Fibroblast of the aortic adventitia (primary cell): ENCODE measurements at places on chromosomes 13 and 19.

GRCh38 chr13:66461021-66461420 lies 769.1 kb downstream of the PCDH9 start:
- DNase-seq: peak; percentile 66

GRCh38 chr13:75864718-75865117 lies 228.6 kb downstream of the LMO7 start:
- DNase-seq: peak; percentile 56

GRCh38 chr13:53276265-53276664 lies 247.7 kb downstream of the OLFM4 start:
- DNase-seq: no peak

- DNase-seq: no peak
Observed at GRCh38 chr13:102091231-102091630, 310.6 kb downstream of the FGF14 start.

GRCh38 chr19:13742756-13743155 lies 21.6 kb upstream of the MRI1 start:
- DNase-seq: no peak

- no peak for DNase-seq
Observed at GRCh38 chr13:48862572-48862971, 113.1 kb upstream of the FNDC3A start.

- DNase-seq: no peak
Observed at GRCh38 chr13:71576571-71576970, 290.4 kb downstream of the DACH1 start.

DNA sequence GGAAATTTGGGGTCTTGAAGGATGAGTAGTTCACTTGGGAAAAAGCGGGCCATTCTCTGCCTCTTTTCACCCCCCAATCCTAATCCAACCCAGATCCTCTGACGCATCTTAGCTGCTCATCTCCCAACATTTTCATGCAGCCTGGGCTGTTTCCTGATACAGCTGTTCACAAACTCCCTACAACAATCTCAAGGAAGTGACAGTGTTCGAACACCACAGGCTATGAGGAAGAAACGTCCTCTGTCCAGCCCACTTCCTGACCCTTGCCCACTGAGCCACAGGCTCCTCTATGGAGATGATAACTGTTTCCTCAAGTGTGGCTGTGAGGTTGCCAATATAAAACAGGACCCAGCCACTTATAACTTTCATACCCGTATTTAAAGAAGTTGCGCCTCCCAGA lies 16.2 kb downstream of the LMTK3 start:
- no peak for DNase-seq

DNA sequence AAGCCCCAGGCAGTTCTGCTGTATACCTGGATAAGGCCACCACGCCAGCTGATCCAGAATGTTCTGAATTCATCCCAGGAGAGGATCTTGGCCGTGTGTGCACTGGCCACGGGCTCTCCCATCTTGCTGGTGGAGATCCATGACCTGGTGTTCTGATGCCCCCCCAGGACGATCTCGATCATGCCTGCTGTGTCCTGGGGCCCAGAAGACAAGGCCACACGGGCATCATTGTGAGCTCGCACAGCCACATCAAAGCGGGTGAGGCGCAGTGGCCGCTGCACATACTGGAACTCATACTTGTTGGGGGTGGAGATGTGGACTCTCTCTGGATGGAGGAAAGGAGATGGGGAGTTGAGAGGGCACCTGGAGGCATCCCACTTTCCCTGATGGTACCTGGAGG lies 40.1 kb downstream of the F2RL3 start:
- no peak for DNase-seq

DNA sequence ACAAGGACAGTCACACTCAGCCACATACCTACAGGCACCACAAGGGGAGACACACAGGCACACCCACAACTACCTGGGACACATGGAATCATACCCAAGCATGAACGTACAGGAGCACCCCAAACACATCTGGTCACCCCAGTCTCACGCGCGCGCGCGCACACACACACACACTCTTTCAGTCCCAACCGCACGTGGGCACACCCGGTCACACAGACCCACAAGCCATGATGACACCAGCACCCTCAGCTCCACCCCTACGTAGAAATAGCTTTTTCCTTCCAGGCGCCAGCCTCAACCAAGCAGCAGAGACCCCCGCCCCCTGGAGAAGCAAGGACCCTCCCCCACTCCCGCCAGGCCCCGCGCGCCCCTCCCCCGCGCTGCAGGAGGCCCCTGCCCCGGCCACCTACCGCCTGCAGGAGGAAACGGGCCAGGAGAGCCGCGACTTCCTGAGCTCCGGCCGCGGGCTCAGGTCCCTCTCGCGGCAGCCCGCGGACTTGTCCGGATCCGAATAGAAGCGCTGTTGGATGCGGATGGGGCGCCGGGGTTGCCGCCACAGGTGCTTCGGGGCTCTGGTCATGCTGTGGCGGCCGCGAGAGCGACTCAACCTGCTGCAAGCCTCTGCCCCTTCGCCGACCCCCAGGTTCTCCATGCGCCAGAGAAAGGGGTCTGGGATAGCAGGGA lies 6.4 kb upstream of the PDE4C start:
- no peak for DNase-seq

DNA sequence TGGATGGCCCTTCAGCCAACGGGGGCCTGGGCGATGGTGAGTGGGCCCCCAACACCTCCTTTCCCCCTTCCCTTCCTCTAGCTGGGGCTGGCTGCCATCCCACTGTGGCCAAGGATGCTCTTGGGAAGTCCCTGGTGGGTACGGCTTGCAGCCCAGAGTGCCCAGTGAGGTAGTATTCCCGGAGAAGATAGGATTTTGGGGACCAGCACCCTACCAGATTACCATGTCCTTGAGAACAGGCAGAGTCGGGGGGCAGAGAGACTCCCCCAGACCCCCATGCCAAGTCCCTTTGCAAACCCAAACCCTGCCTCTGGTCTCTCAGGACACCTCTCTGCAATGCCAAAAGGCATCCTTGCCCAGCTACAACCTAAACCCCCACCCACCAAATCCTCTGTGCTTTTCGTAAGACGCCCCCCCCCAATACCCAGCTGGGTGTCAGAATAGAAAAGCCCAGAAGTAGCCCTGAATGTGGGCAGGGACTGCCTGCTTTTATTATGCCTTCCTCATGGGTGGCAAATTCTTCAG lies 1.7 kb downstream of the HIF3A start:
- DNase-seq: no peak

- DNase-seq: peak; percentile 38
Observed at GRCh38 chr13:50197705-50198104, 182.5 kb downstream of the KCNRG start.

- no peak for DNase-seq
Observed at GRCh38 chr13:79222427-79223205, 183.4 kb downstream of the RBM26 start.
